ENCODE measurements at places on chromosomes 3 and 15.

GRCh38 chr3:14391033-14391432 lies 11.4 kb upstream of the SLC6A6 start:
- DNase-seq: no peak

GRCh38 chr15:72229076-72229946 lies 1.7 kb downstream of the PKM start:
- DNase-seq: peak; percentile 30

DNA sequence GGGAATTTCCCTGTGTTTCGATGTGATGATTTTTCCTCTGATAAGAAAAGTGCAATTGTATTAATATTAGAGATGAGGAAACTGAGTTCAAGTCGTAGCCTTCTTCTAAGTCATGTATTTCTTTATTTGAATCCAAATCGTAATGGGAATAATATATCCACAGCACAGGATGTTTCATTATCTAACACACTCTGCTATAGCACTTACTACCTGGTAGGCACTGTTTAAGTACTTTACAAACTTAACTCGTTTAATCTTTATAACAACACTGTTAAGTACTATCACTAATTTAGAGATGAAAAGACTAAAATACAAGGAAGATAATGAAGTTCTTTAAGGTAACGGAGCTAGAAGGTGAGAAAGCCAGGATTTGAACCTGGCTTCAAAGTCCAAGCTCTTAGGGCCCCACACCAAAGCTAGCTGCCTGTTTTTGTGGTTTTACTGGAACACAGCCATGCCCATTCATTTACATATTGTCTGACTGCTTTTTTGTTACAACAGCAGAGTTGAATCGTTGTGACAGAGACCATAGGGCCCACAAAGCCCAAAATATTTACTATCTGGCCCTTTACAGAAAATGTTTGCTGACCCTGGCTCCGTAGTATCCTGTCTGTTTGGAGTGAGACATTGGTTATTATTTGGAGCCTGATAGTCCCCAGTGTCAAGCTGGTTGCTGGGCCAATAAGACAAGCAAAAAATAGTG lies 9.6 kb upstream of the ATP13A3 start:
- DNase-seq: no peak

- DNase-seq: no peak
Observed at GRCh38 chr3:159364511-159364910, 562.7 kb downstream of the MFSD1 start.

- no peak for DNase-seq
Observed at GRCh38 chr3:63353383-63353782, 75.3 kb downstream of the SYNPR start.

DNA sequence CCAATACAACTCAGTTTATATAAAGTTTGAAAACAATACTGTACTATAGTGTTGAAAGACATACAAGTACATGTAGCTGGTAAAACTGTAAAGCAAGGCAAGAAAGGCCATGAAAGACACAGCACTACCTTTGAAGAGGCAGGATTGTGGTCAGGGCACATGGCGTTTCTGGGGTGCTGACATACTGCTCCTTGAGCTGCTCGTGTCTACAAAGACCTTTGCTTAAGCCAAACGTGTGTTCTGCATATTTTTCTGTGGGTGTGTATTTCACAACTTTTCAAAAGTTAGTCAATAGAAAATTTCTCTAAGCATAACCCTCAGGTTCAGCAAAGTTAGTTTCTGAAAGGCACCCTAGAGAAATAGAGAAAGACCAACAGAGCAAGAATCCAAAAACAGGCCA lies 14.1 kb upstream of the TOPAZ1 start:
- DNase-seq: no peak

DNA sequence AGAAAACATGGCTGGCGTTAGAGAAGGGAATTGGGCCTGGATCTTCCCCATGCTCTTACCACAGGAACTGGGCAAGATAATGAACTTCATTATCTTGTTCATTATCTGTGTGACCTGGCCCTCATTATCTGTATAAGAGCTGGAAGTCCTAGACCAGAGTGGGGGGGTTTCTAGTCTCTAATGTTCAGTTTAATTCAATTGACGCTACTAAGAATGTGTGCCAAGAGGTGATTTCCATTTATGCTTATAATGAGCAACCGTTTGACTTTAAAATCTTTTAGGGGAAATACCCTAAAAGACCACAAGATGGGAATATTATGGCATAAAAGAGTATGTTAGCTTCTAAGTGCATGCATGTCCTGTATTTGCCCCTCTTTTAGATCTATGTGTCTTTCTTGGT lies 59.1 kb upstream of the CSTA start:
- DNase-seq: no peak

GRCh38 chr3:61594144-61594963 lies 33.0 kb downstream of the PTPRG start:
- DNase-seq: no peak

- no peak for DNase-seq
Observed at GRCh38 chr3:155323063-155323666, 29.7 kb upstream of the STRIT1 start.

DNA sequence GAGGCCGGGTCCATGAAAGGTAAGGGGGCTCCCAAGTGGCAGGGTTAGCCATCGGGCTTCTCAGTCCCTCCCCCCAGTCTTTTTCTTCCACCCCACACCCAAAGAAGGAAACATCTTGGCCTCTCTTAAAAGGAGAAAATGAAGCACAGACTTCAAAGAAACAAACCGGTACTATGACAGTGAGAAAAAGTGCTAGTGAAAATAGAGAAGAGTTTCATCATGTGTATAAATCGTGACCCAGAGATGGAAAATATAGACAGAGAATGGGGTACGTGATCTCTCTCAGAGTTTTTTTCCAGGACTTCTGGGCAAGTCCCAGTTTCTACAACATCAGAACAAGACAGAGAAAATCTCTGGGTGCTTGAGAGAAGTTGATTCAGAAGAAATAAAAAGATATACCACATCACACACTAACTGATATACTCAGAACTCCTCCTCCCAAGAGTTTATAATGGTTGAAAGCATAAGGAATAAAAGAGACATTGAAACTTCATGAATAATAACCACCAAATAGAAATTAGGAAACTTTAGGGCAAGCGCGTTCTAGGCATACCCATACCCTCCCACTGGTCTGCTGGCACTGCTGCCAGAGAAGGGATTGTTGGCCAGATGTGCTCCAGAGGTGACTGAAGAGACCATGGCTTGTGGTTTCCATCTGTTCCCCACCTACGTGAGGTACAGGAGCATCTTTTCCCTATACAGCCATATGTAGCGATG lies 318.9 kb upstream of the CHRM5 start:
- no peak for DNase-seq

GRCh38 chr3:42077785-42078184 lies 13.4 kb upstream of the TRAK1 start:
- DNase-seq: no peak

DNA sequence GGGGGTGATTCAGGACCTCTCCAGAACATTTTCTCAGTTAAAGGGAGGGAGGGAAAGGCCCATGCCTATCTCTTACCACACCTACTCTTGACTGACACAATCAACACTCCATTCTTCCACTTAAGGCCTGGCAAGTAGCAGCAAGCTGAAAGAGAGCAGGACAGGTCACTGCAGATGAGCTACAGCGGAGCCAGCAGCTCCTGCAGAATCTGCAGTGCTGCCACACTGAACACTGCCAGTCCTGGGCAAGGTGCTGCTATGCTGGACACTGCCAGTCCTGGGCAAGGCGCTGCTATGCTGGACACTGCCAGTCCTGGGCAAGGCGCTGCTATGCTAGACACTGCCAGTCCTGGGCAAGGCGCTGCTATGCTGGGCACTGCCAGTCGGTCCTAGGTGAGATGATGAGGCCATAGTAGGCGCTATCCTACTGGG lies 143.7 kb downstream of the MYLK start:
- no peak for DNase-seq

DNA sequence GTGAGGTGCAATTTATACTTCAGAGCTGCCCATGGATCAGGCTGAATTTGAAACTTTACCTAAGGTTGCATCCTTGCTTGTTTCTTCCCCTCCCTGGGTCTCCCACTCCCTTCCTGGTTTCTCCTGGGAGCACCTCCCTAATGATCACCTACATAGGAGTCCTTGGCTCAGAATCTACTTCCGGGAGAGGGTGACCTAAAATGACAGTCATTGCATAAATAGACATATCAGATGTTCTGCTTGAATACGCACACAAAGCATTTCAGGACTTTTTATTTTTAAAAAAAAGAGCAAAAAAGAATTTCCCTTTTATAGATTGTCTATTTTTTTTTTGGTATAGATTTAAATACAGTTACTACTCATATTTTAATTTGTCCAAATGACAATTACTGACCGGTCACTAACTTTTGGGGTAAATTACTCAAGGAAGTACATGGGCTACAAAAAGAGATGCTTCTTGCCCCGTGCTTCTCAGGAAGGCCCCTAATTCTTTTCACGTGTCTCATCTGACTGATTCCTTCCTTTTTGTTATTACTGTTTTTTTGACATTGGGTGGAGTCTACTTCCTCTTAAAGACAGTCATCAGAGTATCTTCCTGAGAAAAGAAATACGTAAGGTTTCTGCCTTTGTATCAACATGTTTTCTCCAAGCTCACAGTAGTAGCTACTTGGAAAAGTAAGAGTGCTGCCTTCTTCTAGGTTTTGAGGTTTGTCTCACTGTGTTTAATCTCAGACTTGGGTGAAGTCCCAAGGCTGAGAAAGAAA lies 4.9 kb upstream of the MYZAP start:
- no peak for DNase-seq

- DNase-seq: no peak
Observed at GRCh38 chr3:159751752-159752151, 236.9 kb upstream of the IL12A start.

DNA sequence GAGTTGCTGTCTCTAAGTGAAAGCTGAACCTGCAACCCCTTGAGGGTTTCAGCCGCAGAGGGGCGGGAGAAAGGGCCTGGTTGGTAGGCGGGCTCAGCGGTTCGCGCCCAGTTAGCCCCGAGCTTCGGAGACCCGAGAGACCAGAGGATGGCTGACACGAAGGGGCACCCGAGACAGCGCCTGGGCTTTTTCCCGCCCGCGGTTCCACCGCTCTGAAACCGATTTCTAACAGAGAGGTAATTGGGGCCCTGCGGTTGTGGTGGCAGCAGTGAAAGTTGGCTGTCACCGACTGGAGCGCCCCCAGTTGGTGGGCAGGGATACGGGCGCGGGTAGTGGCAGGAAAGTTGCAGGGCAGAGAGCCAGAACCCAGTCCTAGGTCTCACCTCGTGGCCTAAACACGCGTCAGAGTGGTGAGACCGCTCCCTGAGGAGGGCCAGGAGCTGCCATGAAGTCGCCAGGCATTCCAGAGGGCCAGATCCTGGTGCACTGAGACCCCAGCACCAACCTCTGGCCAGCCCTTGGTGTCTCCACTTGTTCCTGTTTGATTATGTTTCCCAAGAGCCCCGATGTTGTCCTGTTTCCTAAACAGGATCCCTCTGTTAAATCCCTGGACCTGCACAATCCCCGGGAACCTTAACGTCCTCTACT lies 625 bp upstream of the ELL3 start:
- peak; percentile 82 for DNase-seq

DNA sequence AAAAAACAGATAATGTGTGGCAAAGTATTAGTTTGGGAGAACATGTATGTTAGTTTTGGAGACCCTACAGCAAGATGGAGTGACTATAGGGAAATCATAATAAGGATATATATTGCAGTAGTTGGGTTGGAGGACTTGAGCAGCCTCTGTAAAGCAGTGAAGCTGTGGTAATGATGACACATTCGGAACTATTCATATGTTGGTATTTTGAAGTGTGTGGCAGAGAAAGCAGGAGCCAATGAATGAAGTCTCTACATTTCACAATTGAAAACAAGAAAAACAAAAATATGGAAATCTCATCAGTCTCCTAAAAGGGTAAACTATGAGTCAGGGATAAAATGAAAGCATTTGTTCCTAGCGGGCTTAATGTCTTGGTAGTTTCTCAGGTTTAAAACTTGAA lies 645.9 kb downstream of the OTOL1 start:
- DNase-seq: no peak

GRCh38 chr15:78077053-78077870 lies at the start of gene TBC1D2B:
Gene TBC1D2B, minus strand, starts transcription at chr15:78077711. Its CDS starts 59 bp downstream, at chr15:78077652.
- DNase-seq: peak; percentile 64

DNA sequence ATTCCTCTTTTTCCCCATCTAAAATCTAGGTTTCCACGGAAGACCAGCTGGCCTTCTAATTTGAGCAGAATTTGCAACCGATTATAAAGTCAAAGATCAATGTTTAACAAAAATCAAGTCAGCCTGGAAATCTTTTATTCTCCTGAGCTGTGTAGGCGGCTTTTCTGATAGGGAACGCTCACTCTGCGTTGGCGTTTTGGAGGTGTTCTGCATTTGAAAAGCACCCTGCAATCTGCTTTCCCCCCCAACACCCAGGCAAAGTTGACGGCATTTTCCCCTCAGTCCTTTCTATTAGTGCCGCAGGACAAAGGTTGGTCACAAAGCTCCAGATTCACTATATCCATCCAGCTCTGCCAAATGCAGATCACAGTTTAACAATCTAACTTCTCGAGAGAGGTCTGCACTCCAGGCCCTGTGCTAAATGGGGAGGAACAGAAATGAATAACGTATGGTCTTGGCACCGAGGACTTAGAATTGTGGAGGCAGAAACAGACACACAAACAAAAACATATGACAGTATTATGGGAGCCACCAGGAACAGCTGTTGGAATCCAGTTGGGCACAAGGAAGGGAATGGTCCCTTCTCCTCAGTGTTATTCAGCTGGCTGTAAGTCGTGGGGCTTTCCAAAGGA lies 50.4 kb upstream of the LARS2 start:
- no peak for DNase-seq

All from activated T-cell treated with anti-CD3 and anti-CD28 coated beads for 24 hours (primary cell).